Activated naive CD4-positive, alpha-beta T cell treated with anti-CD3 and anti-CD28 coated beads, Interleukin-2, amount 50 U/mL, for 16 hours (primary cell): ENCODE measurements at places on chromosomes 16 and 17.
A peak's percentile ranks its signal among the peaks of the same experiment; 100 is the strongest.

GRCh38 chr17:64658931-64659330, 3.2 kb downstream of the SMURF2 start:
- DNase-seq: no peak

DNA sequence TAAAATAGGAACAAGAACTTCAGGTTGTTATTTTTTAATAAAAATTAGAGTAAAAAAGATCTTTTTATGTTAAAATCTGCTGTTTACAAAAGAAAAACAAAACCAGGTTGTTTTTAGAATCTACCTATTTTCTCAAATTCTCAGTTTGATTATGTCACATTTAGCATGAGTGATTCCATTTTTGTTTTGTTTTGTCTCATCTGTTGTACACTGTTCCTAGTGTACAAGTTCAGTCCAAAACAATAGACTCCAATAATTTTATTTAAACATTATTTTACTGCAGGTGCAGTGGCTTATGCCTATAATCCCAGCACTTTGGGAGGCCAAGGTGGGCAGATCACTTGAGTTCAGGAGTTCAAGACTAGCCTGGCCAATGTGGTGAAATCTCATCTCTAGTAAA, 2142.7 kb downstream of the TP53TG3F start:
- no peak for DNase-seq

DNA sequence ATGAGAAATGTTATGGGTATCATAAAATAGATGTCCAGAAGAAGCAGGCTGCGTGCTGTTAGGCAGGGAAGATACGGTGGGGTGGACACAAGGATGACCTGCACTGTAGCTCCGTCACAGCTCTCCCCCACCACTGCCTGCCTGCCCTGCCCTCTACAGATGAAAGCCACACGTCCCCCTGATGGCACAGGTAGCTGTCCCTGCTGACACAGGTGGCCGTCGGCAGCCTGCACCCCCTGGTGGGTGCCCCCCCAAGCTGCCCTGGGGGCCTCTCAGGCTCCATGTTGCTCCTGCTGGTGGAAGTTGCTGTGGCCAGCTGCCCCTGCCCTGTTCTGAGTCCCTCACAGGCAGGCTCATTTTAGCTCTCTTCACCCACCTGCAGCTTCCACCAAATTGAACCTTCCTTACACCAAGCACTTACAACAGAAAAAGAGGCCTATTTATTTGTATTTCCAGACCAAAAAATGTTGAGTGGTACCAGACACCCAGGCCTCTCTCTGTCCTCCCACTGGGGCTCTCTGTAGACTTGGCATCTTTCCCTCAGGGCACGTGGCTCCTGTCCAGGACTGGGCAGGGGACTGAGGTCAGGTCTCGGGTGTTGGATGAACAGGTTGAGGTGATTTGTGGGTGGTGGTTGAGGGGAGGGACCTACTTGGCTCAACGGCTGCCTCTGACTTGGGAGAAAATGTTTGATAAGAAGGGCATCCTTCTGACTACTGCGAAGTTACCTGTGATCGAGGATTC, 50.1 kb upstream of the CACNG5 start:
- DNase-seq: no peak

DNA sequence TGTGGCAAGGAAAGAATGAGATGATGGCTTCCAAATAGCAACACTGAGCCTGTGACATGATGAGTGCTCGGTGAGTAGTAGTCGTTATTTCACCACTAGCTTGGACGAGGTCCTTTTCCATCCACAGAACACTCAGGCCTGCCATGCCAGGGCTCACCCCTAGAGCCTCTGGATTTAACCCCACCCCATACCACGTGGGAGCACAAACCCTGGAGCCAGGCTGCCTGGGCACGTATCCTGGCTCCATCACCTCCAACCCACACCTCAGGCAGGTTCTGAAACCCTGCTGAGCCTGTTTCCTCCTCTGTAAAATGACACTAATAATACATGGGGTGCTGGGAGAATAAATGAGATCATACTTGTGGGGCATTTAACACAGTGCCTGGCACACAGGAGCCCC, 192.4 kb downstream of the KATNIP start:
- DNase-seq: no peak

DNA sequence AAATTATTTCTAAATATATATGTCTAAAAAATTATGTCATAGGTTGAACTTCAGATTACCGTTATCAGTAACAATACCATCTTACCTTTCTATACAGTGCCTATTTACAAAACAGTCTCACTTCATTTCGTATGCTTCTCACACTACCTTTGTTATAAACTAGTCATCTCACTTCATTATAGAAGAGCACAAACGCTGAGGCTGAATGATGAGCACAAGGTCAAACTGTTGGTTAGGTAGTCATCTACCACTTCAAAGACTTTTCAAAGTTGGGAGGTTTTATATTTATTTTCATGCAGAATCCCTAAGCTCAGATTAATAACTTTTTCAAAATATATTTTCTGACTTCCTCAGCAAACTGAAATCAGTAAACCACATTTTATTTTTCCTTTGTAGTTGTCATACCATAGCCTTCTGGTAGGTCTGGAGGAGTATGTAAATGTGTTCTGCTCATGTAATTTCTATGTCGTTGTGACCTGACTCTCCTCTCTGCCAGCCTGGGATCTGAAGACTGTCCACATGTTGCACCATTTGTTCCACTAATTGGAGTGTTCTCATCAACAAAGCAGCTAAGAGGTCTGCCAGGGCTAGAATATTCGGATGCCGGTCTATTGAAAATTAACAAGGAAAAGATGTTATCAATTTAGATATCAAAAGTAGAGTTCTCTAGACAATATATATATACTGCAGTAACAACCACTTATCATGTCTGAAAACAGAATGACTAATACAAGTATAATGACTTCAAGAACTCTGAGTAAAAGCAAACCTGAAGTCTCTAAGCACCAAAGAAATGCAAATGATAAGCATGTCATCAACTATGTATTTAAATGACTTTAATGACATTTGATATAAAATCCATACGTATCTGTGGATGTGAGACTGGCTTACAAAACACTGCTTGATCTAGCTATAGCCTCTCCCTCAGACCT, 73.9 kb downstream of the CEP95 start:
- no peak for DNase-seq

GRCh38 chr16:55577887-55578286, 11.4 kb downstream of the CAPNS2 start:
- DNase-seq: no peak

DNA sequence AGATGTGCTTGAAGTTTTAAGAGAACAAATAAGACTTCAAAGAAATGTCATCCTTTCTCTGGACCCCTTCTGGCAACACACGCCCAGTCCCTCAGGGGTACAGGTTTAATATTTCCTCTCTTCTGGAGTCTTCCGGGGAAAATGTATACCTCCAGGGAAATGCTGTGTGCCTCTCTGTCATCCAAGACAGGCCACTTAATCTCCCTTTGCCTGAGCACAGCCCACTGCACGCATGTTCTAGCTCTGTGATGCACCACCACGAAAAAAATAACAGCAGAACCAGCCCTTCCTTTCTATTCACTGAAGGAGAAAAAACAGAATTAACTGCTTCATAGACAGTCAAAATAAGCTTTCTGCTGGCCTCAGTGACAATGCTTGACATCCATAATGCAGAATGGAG, 140.1 kb downstream of the RBFOX3 start:
- DNase-seq: no peak

GRCh38 chr17:16873174-16874035, 98.5 kb downstream of the TNFRSF13B start:
- peak; percentile 29 for DNase-seq

DNA sequence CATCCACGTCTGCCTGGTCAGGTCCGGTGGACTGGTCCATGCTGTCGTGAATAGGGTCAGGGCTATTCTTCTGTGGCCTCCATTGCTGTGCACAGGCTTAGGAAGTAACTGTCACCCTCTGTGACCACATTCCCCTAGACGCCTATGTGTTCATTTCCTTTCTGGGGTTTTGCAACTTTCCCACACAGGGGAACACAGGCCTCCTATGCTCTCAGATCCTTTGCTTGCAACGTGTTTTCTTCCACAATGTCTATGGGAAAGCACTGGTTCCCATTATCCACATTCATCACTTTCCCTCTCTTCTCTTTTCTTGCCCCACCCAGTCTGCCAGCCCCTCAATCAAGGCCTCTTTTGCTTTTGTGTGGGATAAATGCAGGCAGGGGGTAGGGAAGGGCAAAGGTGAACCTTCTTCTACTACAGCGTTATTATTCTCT, 43.2 kb upstream of the DNAJA2 start:
- no peak for DNase-seq

DNA sequence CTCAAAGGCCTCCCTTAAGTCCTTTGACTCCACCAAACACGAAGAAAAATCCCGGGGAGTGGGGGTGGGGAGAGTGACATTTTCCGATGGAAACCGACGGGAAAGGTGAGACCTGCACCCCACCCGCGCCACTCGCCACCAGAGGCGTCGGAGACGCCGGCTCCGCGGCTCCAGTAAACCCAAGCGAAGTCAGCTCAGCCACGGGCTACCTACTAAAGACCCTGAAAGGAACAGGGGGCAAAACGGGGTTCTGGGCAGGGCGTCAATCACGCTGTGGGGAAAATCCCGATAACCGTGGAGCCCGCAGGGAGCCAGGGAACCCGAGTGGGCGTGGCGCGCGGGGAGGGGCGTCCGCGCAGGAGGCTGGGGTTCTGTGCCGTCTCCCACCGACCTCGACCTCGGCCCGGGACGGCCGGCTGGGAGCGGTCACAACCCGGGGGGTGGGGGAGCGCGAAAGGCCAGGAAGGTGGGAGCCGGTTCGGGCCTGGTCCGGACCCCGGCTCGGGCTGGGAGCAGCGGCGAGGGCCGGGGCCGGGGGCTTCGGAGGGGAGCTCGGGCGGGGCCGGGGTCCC, 565 bp downstream of the WDR45B start:
- DNase-seq: peak; percentile 52

GRCh38 chr16:6672507-6672906, 660.1 kb upstream of the RBFOX1 start:
- no peak for DNase-seq

- DNase-seq: peak; percentile 34
Observed at GRCh38 chr17:57880086-57880456, 30.2 kb upstream of the MRPS23 start.

GRCh38 chr16:50573947-50574744, 25.9 kb downstream of the NKD1 start:
- DNase-seq: no peak

DNA sequence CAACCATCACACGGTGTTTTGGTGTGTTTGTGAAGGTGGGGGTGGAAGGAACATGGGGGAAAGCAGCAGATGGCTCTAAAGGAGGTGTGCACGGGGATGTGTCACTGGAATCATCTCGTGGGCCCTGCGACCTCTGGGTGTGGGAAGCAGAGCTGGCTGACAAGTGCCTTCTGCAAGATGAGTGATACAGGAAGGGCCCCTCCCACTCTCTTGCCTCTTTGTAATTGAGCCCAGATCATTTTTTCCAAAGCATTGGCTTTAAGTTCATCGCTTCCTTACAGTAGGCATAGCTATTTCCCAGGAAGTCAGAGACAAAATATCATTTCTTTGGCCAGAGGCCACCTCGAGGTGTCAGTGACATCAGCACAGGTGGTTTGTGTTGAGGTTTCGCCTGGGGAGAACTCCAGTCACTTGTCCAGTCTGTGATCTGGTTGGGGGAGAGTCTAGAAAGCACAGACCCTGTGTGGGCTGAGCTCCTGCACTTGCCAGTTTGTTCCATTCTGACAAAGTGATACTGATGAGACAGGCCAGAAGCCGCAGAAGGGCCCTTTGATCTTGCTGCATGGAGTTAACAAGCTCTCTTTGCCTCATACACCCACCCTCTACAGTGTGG, 20.6 kb upstream of the SNTB2 start:
- DNase-seq: peak; percentile 83

GRCh38 chr17:49914664-49915063, 54.3 kb upstream of the DLX4 start:
- no peak for DNase-seq

DNA sequence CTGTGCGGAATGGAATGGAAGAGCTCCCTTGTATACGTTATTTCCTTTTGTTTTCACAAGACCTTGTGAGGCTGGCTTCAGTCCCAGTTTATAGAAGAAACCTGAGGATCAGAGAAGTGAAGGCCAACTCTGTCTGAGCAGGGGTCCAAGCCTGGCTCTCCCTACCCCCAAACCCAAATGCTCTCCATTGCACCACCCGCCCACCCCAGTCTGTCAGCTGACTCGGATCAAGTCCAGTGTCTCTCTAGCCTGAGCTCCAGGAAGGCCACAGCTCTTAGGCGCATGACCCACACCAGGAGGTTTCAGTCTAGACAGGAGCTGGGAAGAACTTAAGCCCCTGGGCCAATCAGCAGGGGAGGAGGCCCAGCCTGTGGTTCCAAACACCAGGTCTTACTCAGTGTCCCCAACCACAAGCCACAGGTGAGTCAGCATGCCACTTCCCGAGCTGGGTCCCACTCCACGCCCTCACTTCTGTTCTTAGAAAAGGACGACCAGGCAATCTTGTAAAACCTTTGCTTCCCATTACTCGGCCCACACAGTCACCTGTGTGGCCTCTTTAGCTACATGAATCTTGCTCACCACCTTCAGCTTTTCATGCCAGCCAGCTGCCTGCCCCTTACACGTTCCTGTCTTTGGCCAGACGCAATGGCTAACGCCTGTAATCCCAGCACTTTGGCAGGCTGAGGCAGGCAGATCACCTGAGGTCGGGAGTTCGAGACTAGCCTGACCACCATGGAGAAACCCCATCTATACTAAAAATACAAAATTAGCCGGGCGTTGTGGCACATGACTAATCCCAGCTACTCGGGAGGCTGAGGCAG, 27.8 kb downstream of the TK2 start:
- peak; percentile 85 for DNase-seq

GRCh38 chr17:43412166-43412565, 13.4 kb downstream of the ARL4D start:
- no peak for DNase-seq

DNA sequence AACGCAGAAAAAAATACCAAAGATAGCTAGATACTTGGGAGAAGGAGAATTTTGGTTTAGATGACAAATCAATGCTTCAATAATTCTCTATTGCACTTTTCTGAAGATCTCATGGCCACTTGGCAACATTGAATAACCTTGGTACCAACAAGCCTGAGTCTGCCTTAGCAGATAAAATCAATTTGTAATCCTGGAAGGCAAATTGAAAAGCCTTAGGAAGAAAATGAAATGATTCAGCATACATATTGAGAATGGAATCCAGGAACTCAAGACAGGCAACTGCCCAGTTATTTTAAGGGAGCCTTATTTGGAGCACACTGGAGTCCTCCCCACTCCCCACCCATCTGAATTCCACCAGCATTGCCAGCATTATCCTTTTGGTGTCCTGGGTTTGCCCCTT, 109.3 kb upstream of the SOX9 start:
- no peak for DNase-seq

- no peak for DNase-seq
Observed at GRCh38 chr16:1989209-1990100, at the start of gene SYNGR3. TSS of gene SYNGR3 (plus strand) at chr16:1989970. CDS start at chr16:1990103, 133 bp downstream.

GRCh38 chr17:64947152-64947551, 27.9 kb upstream of the LRRC37A3 start:
- no peak for DNase-seq

GRCh38 chr16:49417354-49417753, 43.8 kb downstream of the C16orf78 start:
- no peak for DNase-seq

DNA sequence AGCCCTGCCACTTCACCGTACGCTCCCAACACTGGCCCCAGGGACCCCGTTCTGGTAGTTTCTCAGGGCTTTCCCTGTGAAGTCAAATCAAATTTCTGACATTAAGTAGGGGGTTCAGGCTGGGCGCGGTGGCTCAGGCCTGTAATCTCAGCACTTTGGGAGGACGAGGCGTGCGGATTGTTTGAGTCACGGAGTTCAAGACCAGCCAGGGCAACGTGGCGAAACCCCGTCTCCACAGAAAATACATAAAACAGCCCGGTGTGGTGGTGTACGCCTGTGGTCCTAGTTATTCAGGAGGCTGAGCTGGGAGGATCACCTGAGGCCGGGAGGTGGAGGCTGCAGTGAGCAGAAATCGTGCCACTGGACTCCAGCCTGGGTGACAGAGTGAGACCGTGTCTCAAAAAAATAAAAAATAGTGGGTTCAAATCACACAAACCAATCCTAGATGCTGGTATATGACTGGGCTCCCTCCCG, 632 bp downstream of the CYBC1 start:
- peak; percentile 52 for DNase-seq
